CD4-positive, alpha-beta T cell treated with Interleukin-12 subunit alpha and Interleukin-12 subunit beta, for 1 hour (primary cell): ENCODE measurements at places on chromosomes 2 and 18.
A peak's percentile ranks its signal among the peaks of the same experiment; 100 is the strongest.

DNA sequence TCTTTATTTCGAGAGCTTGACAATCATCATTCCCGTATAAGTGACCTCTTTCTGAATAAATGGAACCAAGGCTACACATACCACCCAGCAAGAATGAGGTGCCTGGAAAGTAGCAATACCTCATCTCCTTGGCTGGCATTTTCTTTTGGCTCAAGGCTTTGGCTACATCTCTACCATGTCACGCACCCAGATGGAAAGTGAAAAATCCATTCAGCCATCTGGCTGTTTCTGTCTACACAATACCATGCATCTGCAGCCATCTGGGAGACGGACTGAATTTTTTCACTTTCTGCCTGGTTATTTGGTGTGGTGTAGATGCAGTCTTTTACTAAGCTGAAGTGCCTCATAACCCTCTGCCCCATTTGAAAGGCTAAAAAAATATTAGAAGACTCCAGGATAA is 566.9 kb downstream of the BCL11A start:
- DNase-seq: no peak

GRCh38 chr2:120847700-120848321 is 112.1 kb downstream of the GLI2 start:
- DNase-seq: no peak

GRCh38 chr2:19689646-19690168 is 212.1 kb downstream of the TTC32 start:
- no peak for DNase-seq

DNA sequence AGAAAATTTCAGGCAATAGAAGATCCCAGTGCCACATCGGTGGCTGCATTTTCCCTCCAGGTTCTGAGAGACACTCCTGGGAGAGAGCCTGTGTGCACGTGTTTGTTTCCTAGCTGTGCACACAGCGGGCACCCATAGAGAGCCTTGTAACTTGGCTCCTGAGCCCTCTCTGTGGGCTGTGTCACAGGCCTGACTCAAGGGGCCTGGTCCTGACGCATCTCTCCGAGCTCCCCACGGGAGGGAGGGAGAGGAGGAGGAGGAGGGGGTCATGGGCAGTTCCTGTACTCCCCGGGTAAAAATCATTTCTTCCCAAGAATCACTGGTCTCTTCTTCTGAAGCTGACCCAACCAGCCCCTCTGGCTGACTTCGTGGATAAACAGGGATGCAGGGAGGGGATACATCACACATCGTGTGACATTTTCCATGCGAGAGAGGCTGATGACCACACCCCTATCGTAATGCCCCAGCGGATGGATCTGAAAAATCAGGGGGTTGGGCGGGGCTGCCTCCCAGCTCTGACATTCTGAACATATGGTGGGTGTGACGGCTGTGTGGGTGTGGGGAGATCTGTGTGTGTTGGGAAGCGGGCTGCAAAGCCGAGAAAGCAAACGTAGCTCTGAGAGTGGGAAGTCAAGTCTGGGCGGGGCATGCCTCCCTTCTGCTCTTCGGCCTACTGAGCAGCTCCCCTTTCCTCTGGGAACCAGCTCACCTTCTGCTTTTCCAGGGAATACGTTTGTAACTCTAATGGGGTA is 308.3 kb upstream of the HS6ST1 start:
- DNase-seq: no peak

DNA sequence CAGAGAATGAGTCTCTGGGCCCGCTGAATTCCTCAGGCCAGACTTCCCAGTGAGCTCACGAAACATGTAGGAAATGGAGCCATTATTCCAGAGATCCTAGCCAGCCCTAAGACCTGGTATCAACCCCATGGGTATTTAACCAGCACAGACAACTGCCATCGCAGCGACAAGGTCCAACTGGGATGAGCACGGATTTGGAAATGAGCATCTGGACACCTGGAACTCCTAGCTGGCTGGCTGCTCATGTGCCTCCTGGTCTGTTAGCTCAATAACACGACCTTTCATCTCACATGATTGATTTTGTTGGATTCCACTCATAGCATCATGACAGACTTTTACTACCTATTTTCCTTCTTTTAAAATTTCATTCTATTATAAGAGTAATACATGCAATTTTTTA is 51.0 kb downstream of the POU3F3 start:
- DNase-seq: no peak

DNA sequence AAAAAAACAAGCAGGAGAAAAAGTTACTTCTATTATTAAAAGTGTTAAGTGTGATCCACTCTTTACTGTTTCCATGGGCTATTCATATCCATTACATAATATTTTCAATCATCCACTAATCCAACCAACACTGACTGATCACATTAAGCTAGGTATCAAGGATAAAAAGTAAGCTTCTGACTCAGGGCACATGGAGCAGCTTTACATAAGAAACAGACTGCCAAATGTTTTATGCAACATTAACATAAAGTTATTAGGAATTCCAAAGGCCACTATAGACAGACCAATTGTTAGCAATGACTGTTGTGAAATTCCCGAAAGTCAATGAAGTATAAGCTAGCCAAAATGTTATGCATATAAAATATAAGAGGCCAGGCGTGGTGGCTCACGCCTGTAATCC is 277.6 kb downstream of the ZEB2 start:
- no peak for DNase-seq

DNA sequence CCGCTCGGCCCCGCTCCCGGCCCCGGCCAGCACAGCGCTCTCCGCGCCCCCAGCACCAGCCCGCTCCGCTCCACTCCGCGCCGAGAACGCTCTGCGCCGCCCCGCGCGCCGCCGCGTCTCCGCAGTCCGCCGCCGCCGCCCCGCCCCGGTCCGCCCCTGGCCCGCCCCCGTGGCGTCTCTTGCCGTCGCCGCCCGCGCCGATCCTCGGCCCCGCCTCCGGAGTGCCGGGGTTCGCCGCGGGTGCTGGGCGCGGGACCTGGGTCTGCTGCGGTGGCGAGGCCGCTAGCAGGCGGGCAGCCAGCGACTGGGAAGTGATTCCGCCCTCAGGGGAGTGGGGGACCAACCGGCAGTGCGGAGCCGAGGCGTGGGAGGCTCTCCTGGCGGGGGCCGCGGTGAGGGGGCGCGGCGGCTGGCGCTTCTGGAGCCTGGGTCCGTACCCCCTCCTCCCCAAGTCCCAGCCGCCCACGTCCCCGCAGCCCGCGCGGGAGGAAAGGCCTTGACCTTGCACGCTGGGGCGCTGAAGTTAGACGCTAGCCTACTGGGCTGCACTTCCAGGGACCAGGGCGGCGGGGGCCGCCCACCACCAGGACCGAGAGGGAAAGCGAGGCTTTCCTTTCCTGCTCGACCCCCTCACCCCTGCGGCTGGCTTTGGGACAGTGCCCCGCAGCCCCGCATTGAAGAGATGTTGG is at the start of gene HS6ST1:
HS6ST1 (minus strand) TSS at position 93 of the 689 bp plus-strand sequence. CDS start 305 bp downstream, outside the sequence.
- DNase-seq: peak; percentile 91

- DNase-seq: no peak
These were observed 18.2 kb downstream of the ACVR1 start for GRCh38 chr2:157857881-157858280.

- no peak for DNase-seq
These were observed 186.1 kb downstream of the CTIF start for GRCh38 chr18:48724939-48725338.

- DNase-seq: no peak
These were observed 37.8 kb downstream of the SH3RF3 start for GRCh38 chr2:109166811-109167210.

- no peak for DNase-seq
These were observed 98.5 kb downstream of the CTIF start for GRCh38 chr18:48637081-48637990.

DNA sequence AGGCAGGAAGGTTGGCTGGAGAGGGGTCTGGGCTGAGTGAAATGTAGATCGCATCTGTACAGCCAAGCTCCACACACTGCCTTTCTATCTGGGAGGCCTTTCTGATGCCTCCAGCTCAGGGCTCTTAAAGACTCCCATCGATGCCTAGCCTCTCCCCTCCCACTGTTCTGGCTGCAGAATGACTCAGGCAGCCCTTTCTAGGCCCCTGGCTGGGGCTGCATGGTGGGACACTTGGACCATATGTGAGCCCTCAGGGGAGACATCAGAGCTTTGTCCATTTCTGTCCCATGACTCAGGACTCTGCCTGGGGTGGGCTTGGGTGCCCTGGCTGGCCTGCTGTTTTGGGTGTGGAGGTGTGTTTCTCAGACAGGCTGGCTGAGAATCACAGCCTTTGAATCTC is 101.3 kb downstream of the CELF4 start:
- DNase-seq: no peak

DNA sequence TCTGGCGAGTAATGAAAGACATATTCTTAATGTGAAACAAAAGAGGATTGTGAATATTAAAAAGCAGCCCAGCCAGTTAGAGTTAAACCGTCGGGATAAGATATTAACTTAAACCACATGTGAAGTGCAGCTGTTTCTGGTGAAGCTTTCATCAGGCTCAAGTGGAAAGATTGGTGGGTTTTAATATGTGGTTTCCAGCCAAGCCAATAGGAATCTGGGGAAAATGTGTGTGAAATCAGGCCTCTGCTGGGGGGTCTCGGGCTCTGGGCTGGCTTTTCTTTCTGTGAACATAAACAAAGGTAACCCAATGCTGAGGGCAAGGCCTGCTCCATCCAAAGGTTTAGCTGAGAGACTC is 279.6 kb downstream of the SLC4A3 start:
- no peak for DNase-seq

DNA sequence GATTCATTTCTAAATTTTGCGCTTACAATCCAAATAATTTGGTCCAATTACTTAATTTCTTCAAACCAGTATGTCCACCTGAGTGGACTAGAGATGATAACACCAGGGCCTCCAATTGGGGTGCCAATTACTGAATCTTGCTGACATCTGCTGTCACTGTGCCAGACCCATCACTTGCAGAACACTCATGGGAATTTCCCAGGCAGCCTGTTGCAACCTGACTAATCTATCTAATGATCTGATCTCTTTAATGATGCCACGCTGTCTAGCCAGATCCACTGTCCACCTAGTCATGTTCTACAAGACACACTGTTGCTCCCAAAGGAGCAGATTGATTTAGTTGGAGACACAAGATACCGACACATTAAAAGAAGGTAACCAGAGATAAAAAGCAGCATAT is 11.8 kb upstream of the LRP1B start:
- DNase-seq: no peak

DNA sequence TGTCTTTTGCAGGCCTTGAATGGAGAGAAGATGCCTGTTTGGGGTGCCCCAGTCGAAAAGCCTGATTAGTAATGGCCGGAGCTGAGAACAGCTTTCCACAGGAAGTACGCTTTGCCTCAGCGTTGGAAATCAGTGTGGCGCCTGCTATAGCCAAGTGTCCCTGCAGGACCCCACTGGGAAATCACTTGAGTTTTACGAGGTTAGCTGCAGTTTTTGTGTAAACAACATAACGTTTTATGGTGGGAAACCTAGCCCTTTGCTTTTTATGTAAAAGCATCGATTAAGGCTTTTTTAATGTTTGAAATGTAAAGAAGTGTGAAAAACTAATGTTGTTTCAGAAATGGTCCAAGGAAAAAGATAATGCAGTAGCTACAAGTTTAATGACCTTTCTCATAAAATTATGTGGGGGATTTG is 234.2 kb downstream of the TTC32 start:
- DNase-seq: no peak

- DNase-seq: no peak
These were observed 78.5 kb downstream of the SDC1 start for GRCh38 chr2:20146401-20146800.

- DNase-seq: no peak
These were observed 94.1 kb downstream of the HS1BP3 start for GRCh38 chr2:20556756-20557155.

DNA sequence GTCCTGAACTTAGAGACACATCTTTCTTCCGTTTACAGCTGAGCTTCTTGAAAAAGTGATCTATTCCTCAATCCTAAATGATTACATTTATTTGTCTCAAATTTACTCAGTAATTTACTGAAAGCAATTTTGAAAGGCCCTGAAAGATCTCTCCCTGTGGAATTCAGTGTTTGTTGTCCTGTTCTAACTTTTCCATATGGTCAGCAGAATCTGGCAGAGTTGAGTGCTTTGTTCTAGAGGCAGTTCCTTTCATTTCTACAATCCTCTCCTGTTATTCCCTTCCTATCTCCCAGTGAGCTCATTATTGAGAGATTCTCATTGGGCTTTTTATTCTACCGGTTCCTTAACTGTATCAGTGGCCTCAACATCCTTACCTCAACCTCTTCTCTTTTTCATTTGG is 36.5 kb upstream of the REG3G start:
- DNase-seq: no peak

DNA sequence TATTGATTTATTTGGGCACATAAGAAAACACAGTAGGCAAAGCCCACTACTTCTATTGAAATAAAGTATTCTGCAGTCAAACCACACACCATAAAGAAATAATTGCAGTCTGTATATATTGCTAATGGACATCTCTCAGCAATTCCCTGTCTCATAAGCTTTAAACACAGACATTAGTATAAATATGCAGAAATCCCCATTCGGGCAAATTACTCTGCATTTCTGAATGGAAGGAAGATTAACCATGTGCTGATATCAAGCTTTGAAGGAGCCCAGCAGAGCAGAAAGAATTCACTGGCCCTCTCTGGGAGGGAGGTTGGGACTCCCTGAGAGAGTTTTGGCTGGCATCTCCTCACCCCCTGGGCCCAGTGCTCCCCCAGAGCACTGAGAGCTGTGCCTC is 269.6 kb downstream of the ATAD2B start:
- no peak for DNase-seq

DNA sequence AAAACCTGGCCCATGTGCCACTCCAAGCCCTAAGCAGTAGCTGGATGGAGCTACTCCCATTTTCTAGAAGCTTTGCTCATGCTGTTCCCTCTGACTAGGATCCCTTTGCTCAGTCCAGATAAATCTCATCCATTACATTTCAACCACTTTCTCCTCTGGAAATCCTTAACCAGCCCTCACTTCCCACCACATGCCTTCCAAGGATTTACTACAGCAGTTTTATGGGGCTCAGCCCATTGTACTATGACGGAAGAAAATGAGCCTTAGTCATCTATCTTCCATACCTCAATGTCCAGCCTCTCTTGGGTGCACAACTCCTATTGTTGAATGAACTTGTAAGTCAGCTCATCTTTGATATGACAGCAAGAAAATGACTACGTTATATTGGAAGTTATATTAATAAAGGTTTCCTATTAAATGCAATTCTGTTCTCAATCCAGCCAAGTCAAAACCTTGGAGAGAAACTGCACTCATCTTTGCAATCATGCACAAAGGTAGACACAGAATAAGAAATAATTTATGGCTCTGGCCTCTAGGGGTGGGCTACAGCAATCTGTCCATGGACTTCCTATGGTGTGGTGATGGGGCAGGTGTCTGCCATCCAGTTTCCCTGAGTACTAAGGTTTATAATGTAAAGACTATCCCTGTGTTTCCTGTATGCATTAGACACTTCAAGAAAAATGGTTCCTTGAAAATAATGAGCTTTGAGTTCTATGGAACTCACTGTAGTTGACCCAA is 3.4 kb downstream of the B4GALT6 start:
- no peak for DNase-seq
